Mammary microvascular endothelial cell (primary cell): ENCODE measurements at places on chromosomes 4 and X. TPM values are rescaled to one million over a fixed set of nuclear protein-coding genes. Genes with fewer than 3 reads are reported as not detected.

The BLOC1S4 gene
- total RNA-seq, result 13.4 and 16.4 TPM in 2 replicates

The SPOCK3 gene
- total RNA-seq, result not detected in 2 replicates

The CSTF2 gene
- 35.5 and 36.0 TPM in 2 replicates for total RNA-seq

The CT45A10 gene
- not detected in 2 replicates for total RNA-seq

The ARAP2 gene
- total RNA-seq, result 0.33 and 1.2 TPM in 2 replicates

The TGIF2LX gene
- not detected in 2 replicates for total RNA-seq

The USP17L28 gene
- total RNA-seq, result not detected in 2 replicates

The SPIN2B gene
- 6.2 and 11.6 TPM in 2 replicates for total RNA-seq

The CENPVL3 gene
- not detected in 2 replicates for total RNA-seq

The SLC30A9 gene
- 38.5 and 47.8 TPM in 2 replicates for total RNA-seq

The FUNDC1 gene
- 14.2 and 16.5 TPM in 2 replicates for total RNA-seq

The TACR3 gene
- not detected in 2 replicates for total RNA-seq

The KIT gene
- total RNA-seq, result 0.25 and 2.3 TPM in 2 replicates

The SYNPO2 gene
- 0.27 and 0.30 TPM in 2 replicates for total RNA-seq

The L1CAM gene
- 0.05 TPM in 1 of 2 replicates, not detected in the other for total RNA-seq

The SMAD1 gene
- 73.2 and 78.1 TPM in 2 replicates for total RNA-seq

The CXorf49 gene
- total RNA-seq, result not detected in 2 replicates

The ASB12 gene
- total RNA-seq, result not detected in 2 replicates

The SLC26A1 gene
- total RNA-seq, result 0.33 TPM in 1 of 2 replicates, not detected in the other

The ADGRG2 gene
- total RNA-seq, result not detected in 2 replicates

The FAM9C gene
- total RNA-seq, result not detected in 2 replicates

The CRMP1 gene
- 0.05 TPM in 1 of 2 replicates, not detected in the other for total RNA-seq

The HMGB3 gene
- 24.9 and 31.2 TPM in 2 replicates for total RNA-seq

The GAGE12J gene
- total RNA-seq, result not detected in 2 replicates

The CCDC149 gene
- total RNA-seq, result 3.9 and 6.0 TPM in 2 replicates

The MSMO1 gene
- total RNA-seq, result 84.2 and 94.5 TPM in 2 replicates

The ARL9 gene
- total RNA-seq, result 0.07 and 0.10 TPM in 2 replicates

The CTAG1A gene
- total RNA-seq, result not detected in 2 replicates

The BMPR1B gene
- not detected in 2 replicates for total RNA-seq

The TLR1 gene
- total RNA-seq, result 1.3 and 1.8 TPM in 2 replicates

The FRG2 gene
- not detected in 2 replicates for total RNA-seq

The BST1 gene
- 58.4 and 61.7 TPM in 2 replicates for total RNA-seq

The XAGE5 gene
- total RNA-seq, result not detected in 2 replicates

The GPR173 gene
- 0.84 and 0.93 TPM in 2 replicates for total RNA-seq

The CPEB2 gene
- total RNA-seq, result 6.5 and 8.7 TPM in 2 replicates

The RASGEF1B gene
- not detected in 2 replicates for total RNA-seq
